ENCODE measurements at places on chromosomes 2 and 18.

DNA sequence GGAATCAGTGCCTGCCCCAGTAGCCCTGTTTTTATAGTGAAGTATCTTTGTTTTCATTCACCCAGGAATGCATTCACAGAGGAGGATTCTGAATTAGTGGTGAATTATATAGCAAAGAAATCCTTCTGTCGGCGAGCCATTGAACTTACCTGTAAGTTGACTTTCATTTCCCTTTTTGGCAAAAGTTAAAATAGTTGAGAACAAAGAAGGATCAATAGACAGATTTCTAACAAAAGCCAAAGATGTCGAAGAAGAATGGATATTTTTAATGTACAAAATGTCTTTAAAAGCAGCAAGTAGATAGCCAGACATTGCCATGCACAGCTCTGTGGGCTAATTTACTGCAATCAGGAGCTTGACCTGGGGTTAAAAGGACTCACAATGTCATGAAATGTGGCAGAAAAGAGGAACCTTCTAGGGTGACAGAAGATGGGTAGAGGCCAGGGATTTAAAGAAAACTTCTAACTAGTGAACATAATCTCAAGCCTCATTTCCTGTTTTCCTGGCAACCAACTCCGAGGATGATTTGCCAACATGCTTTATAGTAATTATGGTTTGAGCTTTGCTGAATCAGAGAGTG is 53.8 kb upstream of the TMEM87B start:
- DNase-seq: no peak

- DNase-seq: no peak
Measured at GRCh38 chr18:27789406-27789805, 387.5 kb downstream of the CDH2 start.

DNA sequence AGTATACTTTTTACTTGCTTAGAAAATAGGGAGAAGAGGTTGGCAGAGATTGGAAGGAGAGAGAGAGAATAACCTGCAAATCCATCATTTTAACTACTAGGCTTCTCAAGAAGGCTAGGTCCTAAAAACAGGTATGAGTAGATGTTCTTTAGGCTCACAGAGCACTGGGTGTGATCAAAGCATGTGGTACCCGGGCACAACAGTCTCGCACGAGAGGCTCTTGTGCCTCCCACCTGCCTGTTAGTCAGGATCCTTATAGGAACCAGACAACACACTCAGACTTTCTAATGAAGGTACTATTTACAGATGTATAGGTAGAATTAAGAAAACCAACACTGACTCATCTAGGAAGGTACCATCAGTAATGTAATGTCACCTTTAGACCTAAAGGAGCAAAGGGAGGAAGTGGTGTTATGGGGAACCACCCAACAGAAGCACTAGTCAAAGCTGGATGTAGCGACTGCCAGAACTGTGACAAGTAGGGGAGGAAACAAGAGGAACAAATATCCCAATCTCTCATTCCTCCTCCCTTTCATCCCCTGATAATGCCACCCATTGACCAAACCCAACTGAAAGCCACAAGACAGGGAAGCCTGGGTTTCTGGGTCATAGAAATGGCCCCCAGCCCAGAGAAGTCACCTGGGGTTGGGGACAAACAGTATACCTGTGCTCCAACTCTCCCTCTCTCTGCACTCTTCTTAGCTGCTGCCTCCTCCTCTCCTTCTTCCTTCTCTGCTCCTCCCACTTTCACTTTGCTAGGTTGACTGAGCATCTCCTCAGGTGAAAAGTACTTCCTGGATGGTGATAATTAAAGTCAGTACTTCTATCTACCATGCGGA is 16.0 kb upstream of the MARCHF4 start:
- DNase-seq: no peak

DNA sequence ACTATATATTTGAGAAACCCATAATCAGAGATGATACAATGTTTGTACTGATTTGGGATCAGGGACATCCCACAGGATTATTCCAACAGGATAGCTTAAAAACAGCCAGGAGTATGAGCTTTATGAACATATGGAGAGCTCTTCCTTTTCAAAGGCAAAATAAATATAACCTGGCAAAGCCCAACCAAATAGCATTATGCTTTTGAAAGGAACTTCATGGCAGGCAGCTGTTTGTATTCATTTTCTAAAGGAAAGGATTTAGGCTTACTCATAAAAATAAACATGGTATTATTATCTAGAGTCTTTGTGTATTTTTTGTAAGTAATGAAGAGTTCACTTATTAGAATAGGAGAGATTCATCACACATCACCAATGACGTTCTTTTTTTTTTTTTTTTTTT is 44.4 kb downstream of the CCDC195 start:
- no peak for DNase-seq

All from activated CD4-positive, alpha-beta T cell treated with anti-CD3 and anti-CD28 coated beads for 1 hour (primary cell).